SIG-M5 (cell line): ENCODE measurements at places on chromosomes 3 and 15.

- DNase-seq = no peak
These were observed 282.0 kb upstream of the VEPH1 start for GRCh38 chr3:157785102-157785826.

DNA sequence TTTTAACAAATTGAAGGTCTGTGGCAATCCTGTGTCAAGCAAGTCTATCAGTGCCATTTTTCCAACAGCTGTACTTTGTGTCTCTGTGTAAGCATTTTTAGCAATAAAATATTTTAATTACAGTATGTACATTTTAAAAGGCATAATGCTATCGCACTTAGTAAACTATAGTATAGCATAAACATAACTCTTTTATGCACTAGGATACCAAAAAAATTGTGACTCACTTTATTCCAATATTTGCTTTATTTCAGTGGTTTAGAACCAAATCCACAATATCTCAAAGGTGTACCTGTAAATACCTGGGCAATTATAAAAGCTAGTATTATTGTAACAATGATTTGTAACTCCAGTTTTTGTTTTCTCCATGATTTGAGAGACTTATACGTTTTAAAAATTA is 46.5 kb downstream of the FRMD5 start:
- DNase-seq = no peak

DNA sequence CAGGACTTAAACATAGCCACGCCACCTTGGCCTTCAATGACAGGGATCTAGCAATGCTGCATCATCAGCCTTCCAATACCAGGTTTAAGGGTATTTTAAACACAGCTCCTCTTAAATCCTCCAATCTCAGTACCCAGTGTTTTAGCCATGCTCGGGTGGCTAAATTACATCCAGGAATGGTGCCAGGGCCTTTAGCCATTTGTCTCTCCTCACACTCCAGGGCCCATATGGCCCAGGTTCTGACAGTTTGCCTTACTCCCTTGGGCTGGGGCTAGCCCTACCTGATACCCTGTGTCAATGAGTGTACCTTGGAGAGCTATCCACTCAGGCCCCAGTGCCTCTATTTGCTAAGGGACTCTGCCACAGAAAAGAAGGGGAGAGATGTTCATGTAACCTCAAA is 29.4 kb downstream of the ZNF589 start:
- DNase-seq = no peak

DNA sequence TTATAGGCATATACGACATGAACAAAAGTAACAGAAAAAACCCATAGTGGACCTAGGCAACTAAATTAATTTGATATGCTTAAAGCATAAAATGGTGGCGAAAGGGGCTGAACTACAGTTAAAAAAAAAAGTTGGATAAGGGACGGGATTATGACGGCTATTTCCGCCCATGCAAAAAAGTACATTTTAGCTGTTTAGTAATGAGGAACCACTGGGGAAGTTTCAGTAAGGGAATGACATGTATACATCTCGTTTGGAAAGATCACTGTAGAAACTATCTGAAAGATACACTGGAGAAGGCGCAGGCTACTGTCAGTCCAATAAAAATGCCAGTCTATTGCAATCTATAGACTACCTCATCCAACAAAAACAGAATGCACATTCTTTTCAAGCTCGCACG is 65.6 kb downstream of the ZNF148 start:
- DNase-seq = no peak

- no peak for DNase-seq
These were observed 40.7 kb upstream of the TBC1D21 start for GRCh38 chr15:73832657-73833056.

DNA sequence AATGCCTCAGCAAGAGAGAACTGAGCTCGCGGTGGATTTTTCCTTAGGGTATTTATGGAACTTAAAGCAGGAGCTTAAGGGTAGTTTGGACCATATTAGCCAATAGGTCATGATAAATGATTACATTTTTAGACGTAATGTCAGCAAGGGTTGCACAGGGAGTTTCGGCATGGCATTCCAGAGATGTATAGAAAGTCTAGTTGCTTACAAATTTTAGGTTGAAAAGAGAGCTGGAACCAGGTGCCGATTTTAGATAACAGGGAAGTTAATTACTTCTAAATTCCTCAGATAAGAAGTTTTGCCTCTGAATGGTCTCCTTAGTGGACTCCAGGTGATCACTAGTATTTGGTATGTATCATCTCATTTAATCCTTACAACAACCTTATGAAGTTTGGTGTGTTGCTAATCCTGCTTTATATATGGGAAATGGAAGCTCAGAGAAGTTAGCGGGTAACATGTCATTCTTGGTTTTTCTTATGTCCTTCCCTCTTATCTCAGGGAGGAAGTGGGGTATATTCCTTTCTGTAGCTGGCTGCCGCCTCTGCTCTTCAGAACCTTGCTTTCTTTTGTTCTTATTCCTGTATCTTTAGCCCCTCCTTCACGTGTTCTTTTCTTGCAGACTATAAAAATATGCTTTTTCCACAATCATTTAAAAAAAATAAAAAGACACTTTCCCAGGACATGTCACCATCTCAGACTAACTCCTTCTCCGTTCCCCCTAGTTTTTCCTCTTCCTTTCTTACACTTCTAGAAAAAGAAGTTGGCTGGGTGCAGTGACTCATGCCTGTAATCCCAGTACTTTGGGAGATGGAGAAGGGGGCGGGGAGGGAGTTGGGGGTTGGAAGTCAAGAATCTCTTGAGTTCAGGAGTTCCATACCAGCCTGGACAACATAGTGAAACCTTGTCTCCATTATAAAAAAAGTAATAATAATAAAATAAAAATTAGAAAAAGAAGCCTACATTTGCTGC is 25.7 kb downstream of the IQGAP1 start:
- no peak for DNase-seq

GRCh38 chr3:85483986-85484385 is 525.2 kb downstream of the CADM2 start:
- no peak for DNase-seq

GRCh38 chr15:71114066-71114680 is 1.1 kb upstream of the THSD4 start:
- DNase-seq = no peak

DNA sequence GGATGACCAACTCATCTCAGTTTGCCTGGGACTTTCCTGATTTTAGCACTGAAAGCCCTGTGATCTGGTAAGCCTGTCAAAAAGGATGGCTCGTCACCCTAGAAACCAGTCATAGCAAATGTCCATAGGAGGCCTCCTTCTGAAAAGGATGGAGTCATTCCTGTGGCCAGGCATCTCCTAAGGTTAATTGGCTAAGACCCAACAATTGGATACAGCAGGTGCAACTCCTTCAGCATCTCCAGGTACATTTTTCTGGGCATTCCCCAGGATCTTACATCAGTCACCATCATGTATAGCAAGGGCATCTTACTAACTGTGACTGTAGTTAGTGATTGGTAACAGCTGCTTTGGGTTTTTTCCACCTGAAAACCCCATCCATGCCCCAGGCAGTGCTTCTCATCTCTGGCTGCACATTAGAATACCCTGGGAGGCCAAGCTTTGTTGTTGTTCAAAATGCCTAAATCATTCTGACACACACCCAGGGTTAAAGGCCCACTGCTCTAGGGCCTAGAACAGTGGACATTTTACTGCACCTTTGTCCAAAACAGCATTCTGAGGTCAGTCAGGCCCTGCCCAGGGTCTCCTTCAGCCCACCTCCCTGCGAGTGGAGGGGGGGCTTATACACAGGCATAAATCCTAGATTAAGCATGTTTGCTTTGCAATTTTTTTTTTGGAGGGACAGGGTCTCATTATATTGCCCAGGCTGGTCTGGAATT is 28.3 kb upstream of the GALNT15 start:
- no peak for DNase-seq
